Ovary (tissue), 10 donors: ENCODE measurements at places on chromosomes 7 and 10.

DNA sequence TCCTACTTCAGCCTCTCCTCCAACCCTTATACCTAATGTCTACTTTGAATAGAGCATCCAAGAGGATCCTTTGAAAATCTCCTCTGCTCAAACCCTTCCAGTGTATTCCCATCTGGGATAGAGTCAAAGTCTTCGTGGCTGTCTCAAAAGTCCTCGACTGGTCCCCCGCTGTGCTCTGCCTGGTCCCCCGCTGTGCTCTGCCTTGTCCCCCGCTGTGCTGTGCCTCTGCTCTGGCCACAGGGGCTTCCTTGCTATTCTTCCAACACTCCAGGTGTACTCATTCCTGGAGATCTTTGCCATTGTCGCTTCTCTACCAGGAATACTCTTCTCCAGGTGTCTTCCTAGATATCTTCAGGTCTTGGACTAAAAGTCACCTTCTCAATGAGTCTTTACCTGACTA lies 36.1 kb upstream of the COMMD3 start:
- no peaks in the 10 kb centered on the region for H3K36me3 ChIP-seq
- no peak overlapping the region for H3K4me3 ChIP-seq
- no peak for DNase-seq
- no peak overlapping the region for H3K27ac ChIP-seq
- no peaks in the 10 kb centered on the region for H3K27me3 ChIP-seq

GRCh38 chr10:97099089-97099488 lies 86.7 kb downstream of the SLIT1 start:
- H3K27me3 ChIP-seq = no peaks in the 10 kb centered on the region
- H3K27ac ChIP-seq = no peak overlapping the region
- no peak for DNase-seq
- peaks cover 3% of the 10 kb centered on the region for H3K4me1 ChIP-seq
- H3K36me3 ChIP-seq = no peaks in the 10 kb centered on the region

GRCh38 chr10:119517235-119518141 lies 25.0 kb downstream of the RGS10 start:
- no peak for DNase-seq
- no peak overlapping the region for H3K27ac ChIP-seq
- H3K36me3 ChIP-seq = no peaks in the 10 kb centered on the region
- H3K4me3 ChIP-seq = no peak overlapping the region
- H3K4me1 ChIP-seq = no peaks in the 10 kb centered on the region
- H3K27me3 ChIP-seq = no peaks in the 10 kb centered on the region

GRCh38 chr7:110347081-110347480 lies 743.8 kb upstream of the LRRN3 start:
- no peaks in the 10 kb centered on the region for H3K4me1 ChIP-seq
- no peaks in the 10 kb centered on the region for H3K36me3 ChIP-seq
- no peak overlapping the region for H3K27ac ChIP-seq
- no peak overlapping the region for H3K4me3 ChIP-seq

GRCh38 chr7:102926783-102927140 lies 14.0 kb downstream of the LRRC17 start:
- no peak overlapping the region for H3K4me3 ChIP-seq
- no peaks in the 10 kb centered on the region for H3K36me3 ChIP-seq
- H3K27me3 ChIP-seq = no peaks in the 10 kb centered on the region
- H3K4me1 ChIP-seq = peaks cover 14% of the 10 kb centered on the region
- H3K27ac ChIP-seq = no peak overlapping the region
- no peak for DNase-seq

- H3K27me3 ChIP-seq = no peaks in the 10 kb centered on the region
- no peaks in the 10 kb centered on the region for H3K36me3 ChIP-seq
- no peak overlapping the region for H3K4me3 ChIP-seq
- H3K4me1 ChIP-seq = no peaks in the 10 kb centered on the region
- no peak overlapping the region for H3K27ac ChIP-seq
Measured at GRCh38 chr10:103168438-103168837, 24.6 kb downstream of the NT5C2 start.

DNA sequence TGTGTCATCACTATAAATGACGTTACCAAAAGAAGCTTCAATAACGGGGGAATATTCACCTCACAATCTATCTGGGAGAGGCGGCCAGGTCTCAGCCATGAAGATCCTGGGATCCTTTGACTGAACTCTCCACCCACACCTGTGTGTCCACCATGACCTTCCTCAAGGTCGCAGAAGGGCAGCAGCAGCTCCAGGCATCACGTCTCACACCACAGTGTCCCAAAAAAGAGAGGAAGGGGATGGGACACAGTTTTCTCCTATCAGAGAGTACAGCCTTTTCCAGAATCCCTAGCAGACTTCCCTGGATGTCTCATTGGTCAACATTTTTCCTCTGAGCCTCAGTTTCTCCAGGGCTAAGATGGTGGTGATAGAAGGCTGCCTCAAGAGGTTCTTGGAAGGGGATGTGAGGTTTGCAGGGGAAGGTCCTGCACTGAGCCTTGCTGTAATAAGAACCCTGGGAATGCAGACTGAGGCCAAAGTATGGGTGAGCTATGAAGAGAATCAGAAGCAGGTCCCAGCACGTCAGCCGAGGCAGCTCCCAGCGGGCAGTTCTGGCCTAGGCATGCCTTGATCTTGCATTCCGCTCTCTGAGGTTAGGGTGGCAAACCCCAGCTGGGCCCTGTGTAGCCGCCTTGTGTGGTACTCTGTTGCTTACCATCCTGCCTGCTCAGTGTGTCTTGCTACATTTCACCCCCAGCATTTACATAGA lies 63.8 kb downstream of the COL26A1 start:
- no peaks in the 10 kb centered on the region for H3K27me3 ChIP-seq
- no peak overlapping the region for H3K4me3 ChIP-seq
- no peak for DNase-seq
- H3K36me3 ChIP-seq = no peaks in the 10 kb centered on the region
- no peaks in the 10 kb centered on the region for H3K4me1 ChIP-seq

DNA sequence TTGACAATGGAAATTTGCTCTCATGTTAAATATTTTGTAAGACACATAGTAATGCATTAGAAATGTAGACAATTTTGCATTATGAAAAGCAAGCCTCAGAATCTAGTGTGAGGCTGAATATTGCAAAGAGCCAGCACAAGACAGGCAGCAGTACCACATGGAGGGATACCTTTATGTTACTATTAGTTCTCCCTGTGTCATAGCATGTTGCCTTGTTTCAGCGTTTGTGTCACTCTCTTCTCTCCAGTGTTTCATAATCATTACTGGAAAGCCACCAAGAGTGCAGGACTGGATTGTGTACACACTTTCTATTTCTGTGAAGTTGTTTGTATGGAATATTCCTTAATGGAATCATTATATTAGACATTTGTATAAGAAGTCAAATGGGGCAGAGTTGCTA lies 8.5 kb downstream of the AHR start:
- H3K36me3 ChIP-seq = no peaks in the 10 kb centered on the region
- no peak overlapping the region for H3K4me3 ChIP-seq
- DNase-seq = no peak
- no peak overlapping the region for H3K27ac ChIP-seq

DNA sequence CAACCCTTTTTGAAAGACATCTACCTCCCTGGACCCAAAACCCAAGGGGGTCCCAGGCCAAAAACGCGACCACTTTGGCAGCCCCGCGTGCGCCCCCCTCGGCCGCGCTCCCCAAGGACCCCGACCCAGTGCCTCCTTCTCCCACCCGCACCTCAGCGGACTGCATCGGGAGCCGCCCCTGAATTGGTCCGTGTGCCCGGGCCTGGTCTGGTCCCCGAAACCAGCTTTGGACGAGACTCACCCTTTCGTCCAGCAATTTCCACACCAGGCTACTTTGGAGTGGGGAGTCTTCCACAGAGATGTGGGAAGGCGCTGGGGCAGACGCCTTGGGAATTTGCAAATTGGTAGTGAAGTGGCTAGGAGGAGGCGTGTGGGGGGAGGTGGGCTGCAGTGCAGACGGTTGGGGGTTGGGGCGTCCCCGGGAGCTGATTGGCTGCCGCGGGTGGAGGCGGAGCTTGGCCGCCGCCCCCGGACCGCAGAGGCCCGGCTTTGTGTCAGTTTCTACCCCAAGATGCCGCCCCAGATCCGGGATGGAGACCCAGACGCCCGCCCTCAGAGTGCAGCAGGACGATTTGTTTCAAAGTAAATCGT lies 16.9 kb downstream of the TCAF1 start:
- H3K27ac ChIP-seq = peak overlapping the region; percentile 36
- peak; percentile 84 for DNase-seq
- H3K4me1 ChIP-seq = peaks cover 5% of the 10 kb centered on the region
- peak overlapping the region; percentile 32 for H3K4me3 ChIP-seq
- H3K36me3 ChIP-seq = no peaks in the 10 kb centered on the region
- H3K27me3 ChIP-seq = no peaks in the 10 kb centered on the region

- no peak overlapping the region for H3K4me3 ChIP-seq
- no peak overlapping the region for H3K27ac ChIP-seq
- no peak for DNase-seq
- no peaks in the 10 kb centered on the region for H3K36me3 ChIP-seq
- H3K4me1 ChIP-seq = no peaks in the 10 kb centered on the region
- H3K27me3 ChIP-seq = no peaks in the 10 kb centered on the region
Measured at GRCh38 chr10:7886056-7886455, 67.8 kb downstream of the TAF3 start.

GRCh38 chr7:132102942-132103341 lies 473.3 kb downstream of the PLXNA4 start:
- no peak overlapping the region for H3K4me3 ChIP-seq
- DNase-seq = no peak
- H3K4me1 ChIP-seq = no peaks in the 10 kb centered on the region

GRCh38 chr10:47183704-47184041 lies 116.3 kb upstream of the GDF10 start:
- H3K4me3 ChIP-seq = no peak overlapping the region
- DNase-seq = no peak
- H3K27ac ChIP-seq = no peak overlapping the region

DNA sequence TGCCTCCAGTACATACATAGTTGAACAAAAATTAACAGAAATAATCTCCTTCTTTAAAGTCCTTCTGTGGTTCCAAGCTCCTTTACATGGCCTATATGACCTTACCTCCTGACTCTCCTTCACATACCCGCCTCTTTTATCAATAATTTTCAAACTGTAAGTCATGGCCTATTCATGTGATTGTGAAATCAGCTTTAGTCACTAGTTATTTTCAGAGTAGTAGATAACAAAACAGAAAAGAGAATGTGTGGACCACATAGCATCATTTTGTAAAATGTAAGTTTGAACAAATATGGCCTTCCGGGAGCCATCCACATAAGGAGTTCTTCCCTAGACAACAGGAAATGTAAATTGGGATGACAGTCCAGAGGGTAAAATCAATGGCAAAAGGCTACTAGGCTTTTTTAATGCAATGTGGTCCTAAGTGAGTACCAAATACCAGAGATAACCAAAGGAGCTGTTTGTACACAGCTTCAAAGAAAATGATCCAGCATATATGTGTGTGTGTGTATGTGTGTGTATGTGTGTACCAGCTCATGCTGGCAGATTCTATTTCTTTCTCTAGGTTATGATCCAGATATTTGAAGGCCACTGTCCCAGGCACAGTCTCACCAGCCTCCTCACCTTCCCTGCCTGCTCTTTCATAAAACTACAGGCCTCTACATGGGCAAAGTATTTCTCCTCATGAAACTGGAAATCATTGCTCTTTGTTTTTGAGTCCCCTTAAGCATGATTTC lies 12.3 kb upstream of the FAM133B start:
- no peak overlapping the region for H3K4me3 ChIP-seq
- H3K36me3 ChIP-seq = no peaks in the 10 kb centered on the region
- no peak for DNase-seq
- H3K4me1 ChIP-seq = no peaks in the 10 kb centered on the region
- no peaks in the 10 kb centered on the region for H3K27me3 ChIP-seq
- H3K27ac ChIP-seq = no peak overlapping the region

GRCh38 chr10:112698133-112698817 lies 251.3 kb downstream of the VTI1A start:
- no peak overlapping the region for H3K4me3 ChIP-seq
- H3K27ac ChIP-seq = no peak overlapping the region
- no peaks in the 10 kb centered on the region for H3K4me1 ChIP-seq
- no peaks in the 10 kb centered on the region for H3K36me3 ChIP-seq
- H3K27me3 ChIP-seq = no peaks in the 10 kb centered on the region

DNA sequence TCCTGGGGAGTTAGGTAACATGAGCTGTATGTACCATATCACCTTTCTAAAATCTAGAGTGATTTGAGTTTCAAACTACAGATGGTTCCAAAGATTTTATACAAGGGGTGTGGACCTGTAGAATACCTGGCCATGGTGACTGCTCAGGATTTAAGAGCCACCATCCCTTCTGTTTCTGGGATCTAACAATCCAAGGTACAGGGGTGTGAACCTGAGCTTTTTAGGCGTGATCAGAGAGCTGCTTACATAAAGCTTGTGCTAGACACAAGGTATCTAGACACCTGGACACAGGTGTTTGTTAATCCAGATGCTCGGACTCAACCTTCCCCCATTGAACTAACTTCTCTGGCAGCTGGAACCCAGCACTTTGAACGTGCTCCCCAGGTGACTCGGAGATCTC lies 516.4 kb downstream of the RPS24 start:
- no peak for DNase-seq
- no peaks in the 10 kb centered on the region for H3K36me3 ChIP-seq
- H3K27me3 ChIP-seq = no peaks in the 10 kb centered on the region
- no peak overlapping the region for H3K4me3 ChIP-seq
- peaks cover 19% of the 10 kb centered on the region for H3K4me1 ChIP-seq

- H3K27ac ChIP-seq = no peak overlapping the region
- no peak overlapping the region for H3K4me3 ChIP-seq
- H3K27me3 ChIP-seq = no peaks in the 10 kb centered on the region
- H3K4me1 ChIP-seq = peaks cover 12% of the 10 kb centered on the region
- DNase-seq = no peak
Measured at GRCh38 chr10:24701447-24701846, 22.2 kb downstream of the ARHGAP21 start.

DNA sequence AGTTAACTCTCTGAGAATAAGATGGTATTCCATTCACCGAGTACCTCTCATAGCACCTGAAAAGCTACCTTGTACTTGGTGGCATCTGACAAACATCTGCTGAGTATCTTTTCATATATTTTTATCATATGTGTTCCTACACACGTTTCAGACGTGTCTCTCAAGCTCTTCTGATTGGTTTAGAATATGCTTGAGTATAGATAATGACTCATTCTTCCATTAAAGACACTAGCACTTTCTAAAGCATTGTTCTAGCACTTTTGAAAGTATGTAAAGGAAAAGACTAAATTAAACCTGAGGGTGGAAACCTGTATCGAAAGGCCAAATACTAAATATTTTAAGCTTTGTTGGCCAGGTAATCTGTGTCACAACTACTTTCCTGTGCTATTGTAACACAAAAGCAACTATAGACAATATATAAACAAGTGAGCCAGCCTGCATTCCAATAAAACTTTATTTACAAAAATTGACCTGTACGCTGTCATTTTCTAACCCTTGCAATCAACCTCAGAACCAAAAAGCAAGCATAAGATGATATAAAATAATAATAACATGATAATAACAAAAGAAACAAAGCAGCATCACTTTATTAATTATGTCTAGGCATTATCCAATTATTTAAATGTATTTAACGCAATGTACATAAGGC lies 95.3 kb downstream of the DGKI start:
- H3K4me1 ChIP-seq = no peaks in the 10 kb centered on the region
- H3K27me3 ChIP-seq = no peaks in the 10 kb centered on the region
- H3K4me3 ChIP-seq = no peak overlapping the region
- no peak overlapping the region for H3K27ac ChIP-seq
- H3K36me3 ChIP-seq = no peaks in the 10 kb centered on the region
